Caki2 (cell line): ENCODE measurements at places on chromosomes 7 and 10. TPM values are rescaled to one million over a fixed set of nuclear protein-coding genes. Genes with fewer than 3 reads are reported as not detected.

GRCh38 chr10:34716958-34717357 is 98.1 kb downstream of the PARD3 start:
- DNase-seq: no peak

- DNase-seq: no peak
These were observed 684.6 kb downstream of the MAGI2 start for GRCh38 chr7:78768859-78769258.

GRCh38 chr7:17472518-17472917 is 174.1 kb downstream of the AHR start:
- no peak for DNase-seq

DNA sequence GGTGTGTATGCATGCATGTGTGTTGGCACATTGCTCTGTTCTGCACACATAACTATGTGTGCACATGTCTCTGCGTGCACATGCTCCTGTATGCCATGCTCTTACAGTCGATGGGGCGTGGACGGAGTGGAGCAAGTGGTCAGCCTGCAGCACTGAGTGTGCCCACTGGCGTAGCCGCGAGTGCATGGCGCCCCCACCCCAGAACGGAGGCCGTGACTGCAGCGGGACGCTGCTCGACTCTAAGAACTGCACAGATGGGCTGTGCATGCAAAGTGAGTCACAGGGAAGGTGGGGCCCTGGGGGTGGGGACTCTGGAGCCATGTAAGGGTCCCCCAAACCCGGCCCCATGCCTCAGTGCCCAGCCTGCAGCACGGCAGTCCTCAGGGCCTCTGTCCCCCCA is 30.6 kb upstream of the SLC29A3 start:
- DNase-seq: no peak

DNA sequence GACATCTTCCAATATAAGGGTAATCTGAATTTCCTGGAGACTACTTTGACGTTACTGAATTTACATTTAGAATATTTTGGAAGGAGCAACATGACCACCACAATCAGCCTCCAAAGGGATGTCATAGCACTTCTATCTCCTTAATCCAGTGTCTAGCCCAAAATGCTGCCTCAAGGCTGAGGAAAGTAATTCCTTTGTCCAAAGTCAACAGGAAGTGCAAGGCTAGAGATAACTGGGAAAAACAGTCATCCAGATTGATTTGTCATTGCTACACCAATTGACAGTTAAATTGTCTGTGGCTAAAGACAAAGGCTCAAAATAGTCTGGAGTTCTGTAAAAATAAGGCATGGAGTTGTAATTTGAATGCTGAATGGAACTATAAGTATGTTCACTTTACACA is 3.9 kb upstream of the TFPI2 start:
- DNase-seq: no peak

GRCh38 chr7:35355199-35355598 is 101.3 kb upstream of the TBX20 start:
- DNase-seq: no peak

- DNase-seq: peak; percentile 78
These were observed 380.3 kb upstream of the SEMA3C start for GRCh38 chr7:81298951-81299666.

- DNase-seq: no peak
These were observed 12.0 kb downstream of the SUFU start for GRCh38 chr10:102515724-102516123.

DNA sequence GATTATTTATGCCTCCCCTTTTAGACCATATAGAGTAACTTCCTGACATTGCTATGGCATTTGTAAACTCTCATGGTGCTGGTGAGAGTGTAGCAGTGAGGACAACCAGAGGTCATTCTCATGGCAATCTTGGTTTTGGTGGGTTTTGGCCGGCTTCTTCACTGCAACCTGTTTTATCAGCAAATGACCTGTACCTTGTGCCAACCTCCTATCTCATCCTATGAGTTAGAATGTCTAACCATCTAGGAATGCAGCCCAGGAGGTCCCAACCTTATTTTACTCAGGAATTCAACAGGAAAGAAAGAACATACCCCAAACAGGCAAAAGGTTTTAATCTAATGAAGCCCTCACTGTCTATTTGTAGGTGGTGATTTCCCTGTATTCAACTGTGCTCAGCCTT is 205.4 kb upstream of the YAE1 start:
- no peak for DNase-seq

DNA sequence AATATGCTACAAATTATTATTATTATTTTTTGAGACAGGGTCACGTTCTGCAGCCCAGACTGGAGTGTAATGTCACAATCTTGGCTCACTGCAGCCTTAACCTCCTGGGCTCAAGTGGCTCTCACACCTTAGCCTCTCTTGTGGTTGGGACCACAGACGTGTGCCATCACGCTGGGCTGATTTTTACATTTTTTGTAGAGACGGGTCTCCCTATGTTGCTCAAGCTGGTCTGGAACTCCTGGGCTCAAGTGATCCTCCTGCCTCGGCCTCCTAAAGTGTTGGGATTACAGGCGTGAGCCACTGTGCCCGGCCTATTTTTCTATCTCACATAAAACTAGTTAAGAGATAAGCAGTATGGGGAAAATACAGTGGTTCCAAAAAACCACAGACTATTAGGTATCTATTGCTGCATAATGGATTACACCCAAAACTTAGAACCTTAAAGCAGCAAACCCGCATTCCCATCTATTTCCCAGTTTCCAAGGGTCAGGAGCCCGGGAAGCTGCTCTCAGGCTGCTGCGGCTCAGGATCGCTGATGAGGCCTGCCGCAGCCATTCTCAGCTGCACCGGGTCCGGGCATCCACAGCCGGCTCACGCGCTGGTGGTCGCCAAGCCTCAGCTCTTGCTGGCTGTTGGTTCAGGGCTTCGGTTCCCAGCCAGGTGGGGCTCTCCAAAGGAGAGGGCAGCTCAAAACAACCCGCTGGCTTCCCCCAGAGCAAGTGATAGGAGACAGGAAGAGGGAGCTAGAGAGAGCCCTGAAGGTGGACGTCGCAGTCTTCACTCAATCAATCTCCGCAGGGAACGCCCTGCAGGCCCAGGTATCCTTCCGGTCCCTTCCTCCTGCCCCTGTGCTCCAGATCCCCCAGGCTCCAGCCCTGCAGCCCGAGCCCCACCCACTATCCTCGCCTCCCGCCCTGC is 128.2 kb downstream of the UBE2H start:
- peak; percentile 91 for DNase-seq

DNA sequence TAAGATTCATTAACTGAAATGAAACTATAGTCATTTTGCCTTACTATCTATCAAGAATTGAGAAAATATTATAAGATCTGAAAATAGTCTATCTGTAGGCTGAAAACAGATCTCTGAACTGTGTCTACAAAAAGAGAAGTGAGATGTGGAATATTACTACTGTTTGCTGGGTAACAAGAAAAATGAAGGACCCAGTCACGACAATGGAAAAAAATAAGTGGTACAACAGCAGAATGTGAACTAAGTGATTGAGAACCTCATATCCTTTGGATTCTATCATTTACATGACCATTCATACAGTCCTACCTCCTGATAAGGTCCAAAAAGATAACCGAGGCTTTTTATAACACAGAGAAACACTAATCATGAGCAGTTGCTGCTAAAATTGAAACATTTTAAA is 94.3 kb downstream of the UBE2H start:
- no peak for DNase-seq

DNA sequence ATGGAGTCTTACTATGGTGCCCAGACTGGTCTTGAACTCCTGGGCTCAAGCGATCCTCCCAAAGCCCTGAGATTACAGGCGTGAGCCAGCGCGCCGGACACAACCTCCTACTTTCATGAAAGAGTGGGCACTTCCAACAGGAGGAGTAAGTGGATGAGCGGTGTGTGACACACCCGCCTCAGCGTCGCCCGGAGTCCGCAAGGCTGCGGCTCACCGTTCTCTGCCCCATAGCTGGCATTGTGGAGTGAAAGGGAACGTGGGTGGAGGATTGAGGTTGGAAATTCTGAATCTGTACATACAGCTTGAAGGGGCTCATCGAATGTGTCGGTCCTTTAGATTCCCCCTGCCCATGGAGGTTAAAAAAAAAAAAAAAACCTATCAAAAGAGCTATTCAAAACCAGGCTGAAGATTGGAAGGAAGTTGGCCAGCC is 524 bp upstream of the PRXL2A start:
- peak; percentile 83 for DNase-seq

DNA sequence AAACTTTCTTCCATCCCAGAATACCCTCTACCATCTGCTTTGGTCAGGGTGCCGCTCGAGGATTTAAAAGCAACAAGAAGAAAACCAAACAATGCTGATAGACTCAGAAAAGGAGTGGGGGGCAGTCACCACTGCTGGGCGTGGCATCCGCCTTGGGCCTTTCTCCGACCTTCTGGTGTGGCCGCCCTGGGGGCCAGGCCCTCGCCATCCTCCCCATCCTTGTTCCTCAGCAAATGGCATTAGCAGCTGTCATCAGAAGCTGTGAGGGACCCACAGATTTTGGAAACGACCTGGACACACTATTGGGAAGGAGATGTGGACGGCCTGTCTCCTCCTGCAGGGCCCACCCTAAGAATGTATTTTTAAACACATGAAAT is 4.0 kb downstream of the ZNF511 start:
- no peak for DNase-seq

DNA sequence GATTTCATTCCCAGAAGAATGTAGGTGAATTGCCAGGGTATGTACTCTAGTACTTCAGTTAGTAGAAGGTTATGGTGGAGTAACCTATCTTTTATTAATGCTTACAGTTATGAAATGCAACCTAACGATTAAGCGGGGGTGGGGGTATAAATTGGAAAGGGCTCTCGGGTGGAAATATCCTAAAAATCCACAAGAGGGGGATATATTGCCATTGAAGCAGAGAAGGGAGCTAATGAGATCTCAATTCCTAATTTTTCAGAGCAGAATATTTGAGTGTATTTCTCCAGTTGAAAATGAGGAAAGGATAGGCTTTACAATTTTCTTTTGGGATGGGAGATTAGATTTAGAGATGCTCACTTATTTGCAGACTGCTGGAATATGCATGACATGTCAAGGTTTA is 90.8 kb downstream of the DNAJB9 start:
- DNase-seq: no peak

GRCh38 chr10:75405598-75406461 is 4.3 kb upstream of the ZNF503 start:
- no peak for DNase-seq

- DNase-seq: peak; percentile 83
These were observed 141.3 kb downstream of the NRP1 start for GRCh38 chr10:33193057-33193700.

DNA sequence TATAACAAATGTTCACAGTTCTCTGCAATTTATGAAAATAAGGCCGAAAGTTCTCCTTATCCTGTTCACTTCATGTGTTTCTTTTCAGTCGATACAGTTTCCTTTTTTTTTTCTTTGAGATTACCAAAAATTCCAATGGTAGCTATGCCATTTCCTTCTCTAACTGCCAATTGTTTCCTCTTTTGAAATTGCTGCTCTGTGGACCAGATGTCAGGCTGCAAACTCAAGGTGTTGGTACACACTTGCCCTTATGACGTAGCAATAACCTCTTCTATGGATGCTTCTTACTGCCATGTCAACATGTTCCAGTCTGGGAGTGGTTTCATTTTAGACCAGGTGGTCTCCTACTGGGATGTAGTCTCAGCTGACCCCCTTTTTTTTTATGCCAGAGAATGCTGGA is 52.9 kb downstream of the CASD1 start:
- DNase-seq: no peak

DNA sequence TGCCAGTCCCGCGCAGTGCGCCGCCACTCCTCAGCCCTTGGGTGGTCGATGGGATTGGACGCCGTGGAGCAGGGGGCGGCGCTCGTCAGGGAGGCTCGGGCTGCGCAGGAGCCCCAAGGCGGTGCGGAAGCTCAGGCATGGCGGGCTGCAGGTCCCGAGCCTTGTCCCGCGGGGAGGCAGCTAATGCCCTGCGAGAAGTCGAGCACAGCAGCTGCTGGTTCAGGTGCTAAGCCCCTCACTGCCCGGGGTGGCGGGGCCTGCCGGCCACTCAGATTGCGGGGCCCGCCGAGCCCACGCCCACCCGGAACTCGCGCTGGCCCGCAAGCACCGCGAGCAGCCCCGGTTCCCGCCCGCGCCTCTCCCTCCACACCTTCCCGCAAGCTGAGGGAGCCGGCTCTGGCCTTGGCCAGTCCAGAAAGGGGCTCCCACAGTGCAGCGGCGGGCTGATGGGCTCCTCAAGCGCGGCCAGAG is 14.4 kb upstream of the WASL start:
- no peak for DNase-seq

GRCh38 chr10:96645191-96645721 is 58.4 kb upstream of the TM9SF3 start:
- no peak for DNase-seq

DNA sequence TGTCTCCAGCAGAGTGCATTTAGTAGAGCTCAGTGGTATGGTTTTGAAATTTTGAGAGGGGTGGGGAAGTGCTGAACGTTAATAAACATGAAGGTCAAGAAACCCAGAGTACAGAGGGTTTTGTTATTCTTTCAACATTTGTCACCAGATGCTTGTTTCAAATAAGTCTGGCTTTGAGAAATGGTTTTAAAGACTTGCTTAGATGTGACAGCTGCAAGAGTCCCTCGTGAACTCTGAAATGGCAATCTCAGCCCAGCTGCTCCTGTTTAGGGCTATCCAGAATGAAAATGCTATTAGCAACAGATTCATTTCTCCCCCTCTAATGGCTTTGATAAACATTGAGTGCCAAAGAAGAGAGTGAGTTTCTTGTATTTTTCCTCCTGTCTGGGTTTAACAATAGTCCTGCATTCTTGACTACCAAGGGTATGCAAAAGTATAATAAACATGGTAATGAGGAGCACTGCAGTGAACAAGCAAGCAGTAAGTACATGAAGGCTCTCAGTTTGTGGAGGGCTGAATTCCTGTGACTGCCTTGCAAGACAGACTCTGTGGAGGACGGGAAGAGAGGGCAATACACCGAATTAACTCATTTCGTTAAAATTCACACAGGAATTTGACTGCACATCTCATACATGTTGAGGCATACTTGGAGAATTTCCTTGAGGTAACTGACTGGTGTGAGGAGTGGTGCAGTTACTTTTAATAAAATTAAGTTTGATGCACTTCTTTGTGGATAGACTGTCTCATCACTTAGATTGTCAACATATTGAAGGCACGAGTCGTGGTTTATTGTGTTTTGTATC is 490.9 kb downstream of the REEP3 start:
- no peak for DNase-seq

RP9 gene
- 11.0 and 39.8 TPM in 2 replicates for total RNA-seq

BCAP29 gene
- 16.7 and 29.8 TPM in 2 replicates for total RNA-seq

PNLIP gene
- total RNA-seq: not detected in 2 replicates

R3HCC1L gene
- 5.1 and 7.5 TPM in 2 replicates for total RNA-seq

PNLIPRP3 gene
- total RNA-seq: not detected in 2 replicates

XRCC2 gene
- total RNA-seq: 0.98 and 2.6 TPM in 2 replicates

CRYGN gene
- total RNA-seq: not detected in 2 replicates
